ENCODE measurements at places on chromosomes 3 and 15. TPM values are rescaled to one million over a fixed set of nuclear protein-coding genes. Genes with fewer than 3 reads are reported as not detected.

DNA sequence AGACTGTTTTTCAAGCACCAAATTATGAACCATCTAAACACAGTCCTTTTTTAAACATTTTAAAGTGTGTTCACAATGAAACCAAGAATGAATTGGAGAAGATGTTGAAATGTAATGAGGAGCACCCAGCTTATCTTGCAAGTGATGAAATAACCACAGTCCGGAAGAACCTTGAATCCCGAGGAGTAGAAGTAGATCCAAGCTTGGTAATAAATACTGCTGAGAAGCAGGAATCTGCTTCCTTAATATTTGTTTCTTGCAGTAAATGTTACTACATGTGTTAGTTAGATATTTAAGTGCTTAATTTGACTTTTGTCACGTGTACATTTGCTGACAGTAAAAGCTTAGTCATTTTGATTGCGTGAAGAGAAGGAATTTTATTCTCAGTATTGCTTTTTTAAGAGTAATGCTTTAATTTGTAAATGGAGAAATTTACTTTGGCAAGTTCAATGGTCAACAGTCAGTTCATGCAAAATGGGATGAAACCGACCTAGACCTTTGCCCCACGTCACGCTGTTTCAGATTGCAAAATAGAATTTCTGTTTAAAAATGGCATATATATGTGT, 69.8 kb downstream of the OPA1 start:
- H3K4me3 ChIP-seq, result no peak overlapping the region
- DNase-seq, result peak; percentile 21
- H3K27ac ChIP-seq, result peak overlapping the region; percentile 31
- H3K4me1 ChIP-seq, result peaks cover 13% of the 10 kb centered on the region

DNA sequence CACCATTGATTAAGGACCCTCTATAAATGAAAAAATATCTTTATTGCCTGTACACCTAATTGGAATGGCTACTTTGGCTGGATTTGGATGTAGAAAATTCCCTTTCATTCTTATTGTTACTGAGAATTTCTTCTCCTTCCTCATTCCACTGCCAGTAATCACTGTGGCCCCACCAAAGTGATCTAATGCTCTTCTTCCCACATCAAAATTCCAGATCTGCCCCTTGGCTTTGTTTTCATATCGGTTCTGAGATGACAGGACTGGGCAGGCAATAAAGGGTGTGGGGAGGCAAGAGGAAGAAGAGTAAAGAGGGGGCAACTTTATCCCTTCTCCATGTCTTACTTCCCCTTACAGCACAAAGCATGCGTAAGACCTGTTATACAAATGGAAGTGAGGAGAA, 2.1 kb downstream of the ANKUB1 start:
- H3K36me3 ChIP-seq, result no peaks in the 10 kb centered on the region
- no peak overlapping the region for H3K27ac ChIP-seq
- no peak for DNase-seq
- H3K4me3 ChIP-seq, result no peak overlapping the region
- H3K4me1 ChIP-seq, result no peaks in the 10 kb centered on the region

DNA sequence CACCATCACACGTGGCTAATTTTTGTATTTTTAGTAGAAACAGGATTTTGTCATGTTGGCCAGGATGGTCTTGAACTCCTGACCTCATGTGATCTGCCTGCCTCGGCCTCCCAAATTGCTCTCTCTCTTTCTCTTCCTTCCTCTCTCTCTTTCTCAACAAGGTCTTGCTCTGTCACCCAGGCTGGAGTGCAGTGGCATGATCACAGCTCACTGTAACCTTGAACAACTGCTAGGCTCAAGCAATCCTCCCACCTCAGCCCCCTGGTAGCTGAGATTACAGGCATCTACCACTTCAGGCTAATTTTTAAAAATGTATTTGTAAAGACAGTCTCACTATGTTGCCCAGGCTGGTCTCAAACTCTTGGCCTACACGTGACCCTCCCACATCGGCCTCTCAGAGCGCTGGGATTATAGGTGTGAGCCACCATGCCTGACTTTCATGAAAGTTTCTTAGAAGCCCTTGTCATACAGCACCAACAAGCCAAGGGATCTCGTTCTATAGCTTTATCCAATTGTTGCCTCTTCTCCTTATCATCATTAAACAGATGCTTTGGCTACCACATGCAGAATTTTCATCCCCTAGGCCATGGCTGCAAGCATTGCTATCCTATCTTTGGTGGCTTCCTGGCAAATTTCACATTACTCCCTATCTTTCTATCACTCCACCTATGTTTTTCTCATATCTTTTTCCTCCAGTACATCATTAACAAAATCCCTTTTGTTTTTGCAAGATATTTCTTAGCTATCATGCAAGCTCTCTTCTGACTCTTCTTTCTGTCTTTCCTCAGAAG, 5.7 kb downstream of the CCDC32 start:
- H3K27me3 ChIP-seq, result no peaks in the 10 kb centered on the region
- H3K27ac ChIP-seq, result no peak overlapping the region
- DNase-seq, result no peak
- no peak overlapping the region for H3K4me3 ChIP-seq
- peaks cover 28% of the 10 kb centered on the region for H3K4me1 ChIP-seq

GRCh38 chr3:38111201-38111600, 25.7 kb downstream of the ACAA1 start:
- H3K4me3 ChIP-seq, result no peak overlapping the region
- peak; percentile 14 for DNase-seq
- H3K4me1 ChIP-seq, result no peaks in the 10 kb centered on the region
- H3K36me3 ChIP-seq, result no peaks in the 10 kb centered on the region
- no peaks in the 10 kb centered on the region for H3K27me3 ChIP-seq
- H3K27ac ChIP-seq, result no peak overlapping the region

SPTBN5 gene
- 1.0 TPM for total RNA-seq

CYP1A2 gene
- total RNA-seq, result not detected

SNAPC5 gene
- 24.9 TPM for total RNA-seq

DNA sequence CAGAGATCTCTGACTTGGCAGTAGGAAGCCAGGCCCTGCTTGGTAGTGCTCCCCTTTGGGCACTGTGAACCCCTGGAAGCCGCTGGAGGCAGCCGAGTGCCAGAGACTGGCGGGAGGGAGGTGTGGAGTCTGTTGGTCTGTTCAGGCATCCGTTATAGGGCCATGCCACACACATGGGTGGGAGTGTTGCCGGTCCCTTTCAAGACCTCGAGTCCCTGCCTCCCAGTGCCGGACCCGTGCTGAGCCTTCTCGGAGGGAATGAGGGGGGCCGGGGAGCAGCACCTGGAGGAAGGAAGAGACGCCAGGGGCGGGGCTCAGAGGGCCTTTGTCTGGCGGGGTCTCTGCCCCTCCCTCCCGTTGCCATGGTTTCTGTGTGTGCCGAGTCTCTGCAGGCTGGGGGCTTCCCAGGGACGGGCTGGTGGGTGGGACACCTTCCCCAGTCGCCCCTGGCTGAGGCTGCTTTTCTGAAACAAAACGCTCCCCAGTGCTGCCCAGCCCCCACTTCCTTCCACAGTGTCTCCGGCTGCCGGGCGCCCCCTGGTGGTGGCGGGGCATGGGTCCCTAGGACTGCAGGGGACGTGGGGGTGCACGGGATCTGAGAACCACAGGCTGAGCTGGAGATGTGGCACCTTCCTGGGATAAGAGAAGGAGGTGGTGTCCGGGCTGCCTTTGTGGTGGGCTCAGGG, 10.0 kb downstream of the GNAI2 start:
- peaks cover 43% of the 10 kb centered on the region for H3K4me1 ChIP-seq
- no peaks in the 10 kb centered on the region for H3K27me3 ChIP-seq
- no peaks in the 10 kb centered on the region for H3K36me3 ChIP-seq
- H3K27ac ChIP-seq, result peak overlapping the region; percentile 54
- no peak overlapping the region for H3K4me3 ChIP-seq
- DNase-seq, result peak; percentile 90
